Fibroblast of the conjunctiva (primary cell): ENCODE measurements at places on chromosomes 5 and 9.

DNA sequence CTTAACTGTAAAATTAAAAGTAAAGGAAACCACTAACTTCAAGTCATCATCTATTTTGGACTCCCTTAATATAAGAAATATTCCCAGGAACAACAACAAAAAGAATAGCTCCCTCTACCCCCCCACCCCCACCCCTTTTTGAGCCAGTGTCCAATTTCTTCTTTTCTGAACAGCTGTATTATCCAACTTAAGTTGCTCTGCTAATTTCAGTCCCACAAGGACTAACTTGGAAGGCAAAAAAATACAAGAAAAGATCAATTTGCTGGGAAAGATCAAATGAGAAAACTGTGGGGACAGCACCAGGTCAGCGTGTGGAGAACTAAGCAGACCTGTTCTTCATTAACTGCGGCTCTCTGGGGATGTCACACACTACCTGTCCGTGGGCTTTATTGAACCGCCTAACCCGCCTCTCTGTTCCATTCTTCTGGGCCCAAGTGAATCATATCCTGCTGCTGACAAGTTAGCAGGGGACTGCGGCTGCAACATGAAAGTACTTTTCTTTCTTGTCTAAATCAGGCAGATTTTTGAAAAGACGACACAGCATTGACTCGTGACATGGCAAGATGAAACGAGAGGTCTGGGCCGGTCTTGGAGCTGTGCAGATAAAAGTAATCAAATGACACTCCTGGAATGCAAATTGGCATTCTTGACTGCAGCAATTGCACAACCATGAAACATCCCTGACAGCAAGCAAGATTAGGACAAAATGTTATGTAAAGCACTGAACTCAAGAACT is 2.7 kb downstream of the BNC2 start:
- peak; percentile 54 for DNase-seq

DNA sequence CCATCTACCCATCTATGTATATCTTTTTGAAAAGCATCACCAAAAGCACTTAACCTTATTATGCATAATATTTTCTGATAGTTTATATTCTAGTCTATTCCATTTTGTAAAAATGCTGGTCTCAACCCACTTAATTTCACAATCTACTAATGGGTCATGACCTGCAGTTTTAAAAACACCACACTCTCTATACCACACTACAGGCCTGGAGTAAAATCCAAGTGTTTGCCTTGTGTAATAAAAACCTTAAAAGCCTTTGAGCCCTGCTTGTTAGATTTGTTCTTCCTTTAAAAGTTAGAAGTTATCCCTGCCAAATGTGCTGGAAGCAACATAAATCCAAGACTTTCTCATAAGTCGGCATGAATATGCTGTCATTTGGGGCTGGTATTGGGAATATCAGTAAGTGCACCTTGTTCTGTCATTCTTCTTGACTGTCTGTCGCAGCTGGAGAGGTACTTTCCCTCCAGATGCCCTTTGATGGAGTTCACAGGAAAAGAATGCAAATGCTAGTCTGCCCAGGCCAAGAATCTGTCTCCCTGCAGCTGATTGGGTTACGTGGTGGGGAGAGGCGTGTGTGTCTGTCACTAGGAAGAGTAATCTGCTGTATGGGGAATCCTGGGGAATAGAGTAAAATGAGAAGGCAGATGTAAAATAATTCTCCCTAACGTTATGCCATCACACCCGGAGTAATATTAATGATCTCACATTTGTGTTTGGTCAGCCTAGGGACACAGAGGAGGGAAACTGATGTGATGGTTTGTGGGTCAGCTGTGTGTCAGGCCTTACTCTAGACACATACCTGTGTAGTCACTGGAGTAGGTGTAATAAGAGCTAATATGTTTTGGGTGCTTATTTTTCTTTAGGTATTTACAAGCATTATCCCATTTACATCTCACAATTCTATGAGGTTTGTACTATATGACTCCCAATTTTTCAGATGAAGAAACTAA is 79.4 kb downstream of the ZNF366 start:
- no peak for DNase-seq

- no peak for DNase-seq
Observed at GRCh38 chr5:139740992-139741672, 54.5 kb upstream of the PSD2 start.

GRCh38 chr5:142839711-142840346 is 69.7 kb downstream of the ARHGAP26 start:
- DNase-seq, result peak; percentile 85

DNA sequence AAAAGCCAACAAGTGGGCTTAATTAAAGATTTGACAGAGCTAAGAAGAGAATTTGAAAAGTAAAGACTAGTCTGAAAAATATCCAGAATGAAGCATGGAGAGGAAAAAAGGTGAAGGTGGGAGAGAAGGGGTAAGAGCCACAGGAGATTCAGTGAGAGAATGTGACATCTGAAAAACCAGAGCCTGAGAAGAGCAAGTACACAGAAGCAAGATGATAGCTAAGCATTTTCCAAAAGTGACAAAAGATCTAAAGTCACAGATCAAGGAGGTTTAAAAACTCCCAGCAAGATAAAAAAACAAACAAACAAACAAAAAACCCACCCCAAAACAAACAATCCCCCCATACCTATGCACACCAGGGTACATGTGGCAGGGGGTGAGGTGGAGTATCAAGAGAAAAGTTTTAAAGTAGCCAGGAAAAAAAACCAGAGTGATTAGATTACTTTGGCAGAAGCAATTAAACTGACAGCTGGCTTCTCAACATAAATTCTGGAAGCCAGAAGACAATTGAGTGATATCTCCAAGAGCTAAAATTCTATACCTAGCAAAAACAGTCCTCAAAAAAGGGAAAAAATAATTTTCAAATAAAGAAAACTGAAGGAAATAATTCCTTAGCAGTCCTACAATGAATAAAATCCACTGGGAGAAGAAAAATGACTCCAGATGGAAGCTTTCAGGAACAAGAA is 111.4 kb downstream of the RAPGEF6 start:
- no peak for DNase-seq

DNA sequence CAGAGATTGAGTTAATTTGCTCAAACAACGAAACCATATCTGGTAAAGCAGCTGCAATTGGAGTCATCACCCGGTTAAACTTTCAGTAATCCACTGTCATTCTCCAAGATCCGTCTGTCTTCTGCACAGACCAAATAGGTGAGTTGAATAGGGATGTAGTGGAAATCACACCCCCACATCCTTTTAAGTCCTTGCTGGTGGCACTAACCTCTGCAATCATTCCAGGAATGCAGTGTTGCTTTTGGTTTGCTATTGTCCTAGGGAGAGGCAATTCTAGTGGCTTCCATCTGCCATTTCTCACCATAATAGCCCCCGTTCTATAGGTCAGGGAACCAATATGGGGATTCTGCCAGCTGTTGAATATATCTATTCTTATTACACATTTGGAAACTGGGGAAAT is 14.6 kb upstream of the BTF3 start:
- DNase-seq, result no peak

- no peak for DNase-seq
Observed at GRCh38 chr5:116076496-116076895, 8.3 kb upstream of the COMMD10 start.
